ENCODE measurements at places on chromosomes 1 and 21.

DNA sequence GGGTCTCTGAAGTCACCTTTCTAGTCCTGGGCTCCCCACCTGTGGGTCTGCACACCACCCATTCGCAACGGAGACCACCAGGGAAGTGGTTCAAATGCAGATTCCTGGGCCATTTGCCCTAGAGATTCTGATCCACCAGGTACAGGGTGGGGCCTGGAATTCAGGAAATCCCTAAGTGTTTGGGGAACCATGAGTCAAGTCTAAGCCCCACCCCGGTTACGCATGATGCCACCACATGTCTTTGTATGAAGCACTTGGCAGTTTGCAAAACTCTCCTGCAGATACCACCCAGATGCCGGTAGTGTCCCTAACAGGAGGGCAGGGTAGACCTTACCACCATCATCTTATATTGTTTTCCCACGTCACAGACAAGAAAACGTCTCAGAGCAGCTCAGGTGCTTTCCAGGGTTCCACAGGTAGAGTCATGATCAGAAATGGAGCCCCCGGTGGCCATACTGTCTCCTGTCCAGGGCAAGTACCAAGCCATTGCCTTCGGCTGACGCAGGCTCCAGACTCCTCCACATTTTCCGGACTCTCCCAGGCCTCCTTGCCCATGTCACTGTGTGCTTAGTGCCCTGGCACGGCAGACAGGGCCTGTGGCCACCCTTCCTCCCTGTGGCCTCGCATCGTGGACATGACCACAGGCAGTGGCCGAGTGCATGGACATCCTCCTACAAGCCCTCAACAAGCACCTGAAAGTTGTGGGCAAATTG is 89.2 kb upstream of the TMEM51 start:
- DNase-seq: no peak

DNA sequence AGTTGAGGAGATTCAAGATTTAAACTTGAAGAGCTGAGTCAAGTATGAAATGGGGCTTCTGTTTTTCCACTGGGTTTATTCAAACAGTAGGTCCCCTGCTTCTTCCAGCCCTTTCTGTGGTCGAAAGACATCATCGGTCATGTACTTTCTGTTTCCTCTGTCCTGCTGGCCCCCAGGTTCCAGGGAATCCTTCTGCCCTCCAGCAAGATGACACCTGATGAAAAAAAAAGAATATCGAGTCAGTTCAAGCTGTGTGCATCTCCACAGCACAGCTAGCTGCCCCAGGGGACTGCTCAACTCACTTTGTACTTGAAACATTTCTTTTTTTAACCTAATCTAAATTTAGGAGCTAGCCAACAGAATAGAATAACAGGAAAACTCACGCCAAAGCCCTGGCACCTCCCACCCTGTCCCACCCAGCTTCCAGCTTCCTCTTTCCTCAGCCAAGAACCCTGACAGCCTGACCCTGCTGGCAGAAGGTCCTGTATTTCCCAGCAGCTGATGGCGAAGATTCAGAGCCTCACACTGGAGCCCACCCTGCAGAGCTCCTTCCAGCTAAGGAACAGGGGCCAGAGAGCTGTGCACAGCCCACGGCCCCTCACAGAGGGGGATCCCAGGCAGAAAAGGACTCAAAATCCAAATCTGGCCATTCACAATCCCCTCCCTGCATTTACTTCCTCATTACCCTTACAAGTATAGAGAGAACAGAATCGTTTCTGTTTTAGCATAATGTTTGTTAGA is 176.5 kb downstream of the PSMG1 start:
- no peak for DNase-seq

- no peak for DNase-seq
These were observed 95.3 kb downstream of the HIVEP3 start for GRCh38 chr1:41823471-41823870.

- no peak for DNase-seq
These were observed 109.0 kb upstream of the IPO9 start for GRCh38 chr1:201719812-201720521.

GRCh38 chr21:29321932-29322928 is 23.5 kb downstream of the BACH1 start:
- no peak for DNase-seq

DNA sequence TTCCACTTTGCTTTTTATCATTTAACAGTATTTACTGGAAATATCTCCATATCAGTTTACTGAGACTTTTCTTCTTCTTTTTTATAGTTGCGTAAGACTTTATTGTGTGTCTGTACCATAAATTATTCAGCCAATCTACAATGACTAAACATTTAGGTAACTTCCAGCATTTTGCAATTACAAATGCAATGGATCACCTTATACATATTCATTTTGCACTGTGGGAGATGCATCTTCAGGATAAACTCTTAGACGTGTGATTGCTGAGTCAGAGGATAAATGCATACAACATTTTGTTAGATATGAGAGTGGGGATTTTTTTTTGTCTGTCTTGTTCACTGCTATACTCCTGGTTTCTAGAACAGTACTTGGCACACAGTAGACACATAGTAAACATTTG is 95.7 kb upstream of the GCLM start:
- DNase-seq: no peak

- no peak for DNase-seq
These were observed 671.4 kb upstream of the ADGRL2 start for GRCh38 chr1:81129366-81129765.

DNA sequence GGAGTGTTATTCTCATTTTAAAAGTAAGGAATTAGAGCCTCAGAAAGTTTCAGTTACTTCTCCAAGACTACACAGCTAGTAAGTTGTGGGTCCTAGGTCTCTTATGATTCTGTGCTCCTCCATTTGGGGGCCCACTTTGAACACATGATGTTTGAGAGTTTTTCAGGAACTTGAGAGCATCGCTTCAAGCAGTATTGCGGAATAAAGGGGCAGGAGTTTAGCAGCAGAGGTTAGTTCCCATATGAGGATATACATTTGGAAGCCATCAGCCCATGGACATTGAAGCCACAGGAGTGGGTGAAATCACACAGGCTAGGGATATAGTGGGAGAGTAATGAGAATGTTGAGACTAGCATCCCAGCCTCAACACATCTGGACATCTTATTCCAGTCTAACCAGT is 143.2 kb downstream of the RASAL2 start:
- no peak for DNase-seq

DNA sequence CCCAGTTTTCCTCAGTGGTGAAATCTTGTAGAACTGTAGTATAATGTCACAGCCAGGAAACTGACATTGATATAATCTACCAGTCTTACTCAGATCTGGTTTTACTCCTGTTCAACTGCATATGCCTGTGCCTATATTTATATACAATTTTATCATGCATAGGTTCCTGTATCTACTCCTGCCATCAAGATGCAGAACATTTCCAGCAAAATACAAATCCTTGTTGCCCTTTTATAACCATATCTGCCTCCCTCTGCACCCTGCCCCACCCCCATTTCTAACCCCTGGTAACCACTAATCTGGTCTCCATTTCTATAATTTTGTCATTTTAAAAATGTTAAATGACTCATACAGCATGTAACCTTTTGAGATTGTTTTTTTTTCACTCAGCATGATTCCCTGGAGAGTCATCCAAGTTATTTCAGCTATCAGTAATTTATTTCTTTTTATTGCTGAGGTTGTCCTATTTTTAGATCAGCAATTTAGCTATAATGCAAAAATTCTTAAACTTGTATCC is 8.1 kb downstream of the UTP25 start:
- DNase-seq: peak; percentile 44

DNA sequence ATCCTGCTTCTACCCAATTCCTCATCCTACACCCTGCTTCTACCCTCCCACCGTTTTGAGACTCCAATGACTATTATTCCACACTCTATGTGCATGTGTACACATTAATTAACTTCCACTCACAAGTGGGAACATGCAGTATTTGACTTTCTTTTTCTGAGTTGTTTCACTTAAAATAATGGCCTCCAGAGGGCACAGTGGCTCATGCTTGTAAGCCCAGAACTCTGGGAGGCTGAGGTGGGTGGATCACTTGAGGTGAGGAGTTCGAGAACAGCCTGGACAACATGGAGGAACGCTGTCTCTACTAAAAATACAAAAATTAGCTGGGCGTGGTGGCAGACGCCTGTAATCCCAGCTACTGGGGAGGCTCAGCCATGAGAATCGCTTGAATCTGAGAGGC is 464.8 kb downstream of the PTBP2 start:
- DNase-seq: no peak
